CD4-positive, CD25-positive, alpha-beta regulatory T cell (primary cell): ENCODE measurements at places on chromosomes 5 and 9. TPM values are rescaled to one million over a fixed set of nuclear protein-coding genes. Genes with fewer than 3 reads are reported as not detected.
A peak's percentile ranks its signal among the peaks of the same experiment; 100 is the strongest.

The FBLL1 gene
- not detected for total RNA-seq

The CER1 gene
- total RNA-seq = not detected

The STARD4 gene
- 14.4 TPM for total RNA-seq

The SHISAL2B gene
- total RNA-seq = not detected

The NELFB gene
- total RNA-seq = 46.4 TPM

The PCDHB9 gene
- total RNA-seq = 0.07 TPM

The HSPA5 gene
- total RNA-seq = 167 TPM

The OR1B1 gene
- total RNA-seq = not detected

The YTHDC2 gene
- total RNA-seq = 56.1 TPM

The CCDC187 gene
- not detected for total RNA-seq

The LCN2 gene
- total RNA-seq = 0.94 TPM

The MTAP gene
- 22.5 TPM for total RNA-seq

GRCh38 chr9:107465467-107466451, 23.8 kb downstream of the KLF4 start:
- H3K27ac ChIP-seq = no peak overlapping the region
- H3K27me3 ChIP-seq = peaks cover 21% of the 10 kb centered on the region
- H3K4me3 ChIP-seq = no peak overlapping the region
- peaks cover 4% of the 10 kb centered on the region for H3K4me1 ChIP-seq
- no peak for DNase-seq

- H3K4me1 ChIP-seq = peaks cover 24% of the 10 kb centered on the region
- no peaks in the 10 kb centered on the region for H3K27me3 ChIP-seq
- no peak for DNase-seq
Measured at GRCh38 chr5:110053205-110053604, 363.5 kb downstream of the MAN2A1 start.

DNA sequence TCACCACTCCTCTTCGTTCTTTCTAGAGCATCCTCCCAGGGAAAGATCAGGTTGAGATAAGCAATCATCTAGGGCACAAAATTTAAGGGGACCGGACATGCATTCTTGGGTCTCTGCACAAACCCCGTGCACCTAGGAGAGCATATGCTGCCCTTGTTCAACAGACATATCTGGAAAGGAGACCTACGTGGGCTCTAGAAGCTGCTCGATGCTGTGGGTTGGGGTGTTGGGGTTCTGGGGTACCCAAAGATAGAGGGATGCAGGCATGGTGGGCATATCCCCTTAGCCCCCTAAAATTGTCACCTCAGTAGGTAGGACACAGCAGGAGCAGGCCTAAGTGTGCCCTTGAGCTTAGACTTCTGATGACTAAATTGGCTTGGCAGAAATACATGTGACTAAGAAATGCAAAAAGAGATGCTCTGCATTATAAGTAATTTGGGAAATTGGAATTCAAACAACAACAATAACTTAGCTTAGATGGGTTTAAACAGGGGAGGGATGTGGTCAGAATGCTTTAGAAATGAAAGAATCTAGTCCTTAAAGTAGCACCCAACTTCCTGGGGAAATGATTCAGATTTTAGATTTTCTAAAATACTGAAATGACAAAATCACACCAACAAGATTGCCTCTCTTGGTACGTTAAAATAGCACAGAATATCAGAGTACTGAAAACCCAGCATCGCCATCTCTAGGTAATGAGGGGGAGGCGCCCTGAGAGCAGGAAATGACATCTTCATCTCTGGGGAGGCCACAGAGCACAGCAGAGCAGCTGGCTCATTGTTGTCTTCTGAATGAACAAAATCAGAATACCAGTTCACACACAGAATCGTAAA, 172.3 kb downstream of the GNA14 start:
- DNase-seq = peak; percentile 85
- H3K27me3 ChIP-seq = no peaks in the 10 kb centered on the region
- peak overlapping the region; percentile 58 for H3K4me3 ChIP-seq
- peak overlapping the region; percentile 74 for H3K27ac ChIP-seq

GRCh38 chr9:132631280-132631679, 38.5 kb downstream of the DDX31 start:
- H3K4me3 ChIP-seq = no peak overlapping the region
- peaks cover 46% of the 10 kb centered on the region for H3K36me3 ChIP-seq
- H3K27me3 ChIP-seq = no peaks in the 10 kb centered on the region
- no peak for DNase-seq
- no peak overlapping the region for H3K27ac ChIP-seq

- H3K27ac ChIP-seq = no peak overlapping the region
- H3K4me3 ChIP-seq = no peak overlapping the region
- no peaks in the 10 kb centered on the region for H3K27me3 ChIP-seq
- no peaks in the 10 kb centered on the region for H3K36me3 ChIP-seq
- no peak for DNase-seq
- no peaks in the 10 kb centered on the region for H3K4me1 ChIP-seq
Measured at GRCh38 chr5:180467028-180467975, 26.9 kb upstream of the CNOT6 start.

DNA sequence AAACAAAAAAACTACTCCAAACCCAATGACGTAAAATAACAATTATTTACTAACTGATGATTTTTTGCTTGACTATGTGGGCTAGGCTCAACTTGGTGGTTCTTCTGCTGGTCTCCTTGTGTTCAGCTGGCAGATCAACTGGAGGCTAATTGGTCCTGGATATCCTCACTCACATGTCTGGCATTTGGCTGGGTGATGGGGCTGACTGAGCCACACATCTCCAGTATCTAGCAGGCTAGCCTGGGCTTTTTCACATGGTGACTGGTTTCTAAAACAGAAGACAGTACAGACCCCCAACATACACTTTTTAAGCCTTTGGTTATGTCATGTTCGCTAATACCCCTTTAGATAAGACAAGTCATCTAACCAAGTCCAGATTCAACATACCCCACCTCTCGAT, 104.7 kb upstream of the PRRC1 start:
- peaks cover 2% of the 10 kb centered on the region for H3K27me3 ChIP-seq
- no peaks in the 10 kb centered on the region for H3K36me3 ChIP-seq
- DNase-seq = no peak
- H3K27ac ChIP-seq = no peak overlapping the region
- no peak overlapping the region for H3K4me3 ChIP-seq

DNA sequence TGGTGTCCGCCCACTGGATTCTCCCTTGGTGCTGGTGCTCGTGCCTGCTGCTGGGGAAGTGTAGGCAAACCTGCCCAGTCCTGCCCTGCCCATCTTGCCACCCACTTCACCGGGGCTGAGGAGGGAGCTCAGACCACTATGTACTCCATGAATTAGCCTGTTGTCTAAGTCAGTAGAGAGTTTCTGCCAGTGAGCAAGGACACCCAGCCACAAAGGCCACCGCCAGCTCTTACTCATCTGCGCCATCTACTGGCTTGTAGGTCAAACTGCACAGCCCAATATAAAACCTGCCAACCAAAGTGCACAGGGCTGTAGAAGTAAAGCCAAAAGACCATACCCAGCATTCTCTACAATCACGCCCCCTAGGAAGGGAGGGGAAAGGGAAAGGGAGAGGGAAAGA, 102.3 kb downstream of the GLIS3 start:
- no peaks in the 10 kb centered on the region for H3K27me3 ChIP-seq
- H3K36me3 ChIP-seq = no peaks in the 10 kb centered on the region
- no peaks in the 10 kb centered on the region for H3K4me1 ChIP-seq
- no peak for DNase-seq
- no peak overlapping the region for H3K27ac ChIP-seq
- H3K4me3 ChIP-seq = no peak overlapping the region

- H3K27ac ChIP-seq = no peak overlapping the region
- H3K27me3 ChIP-seq = no peaks in the 10 kb centered on the region
- H3K4me3 ChIP-seq = no peak overlapping the region
- H3K36me3 ChIP-seq = no peaks in the 10 kb centered on the region
- peaks cover 13% of the 10 kb centered on the region for H3K4me1 ChIP-seq
- no peak for DNase-seq
Measured at GRCh38 chr5:151019331-151019730, 1.1 kb upstream of the GPX3 start.

- H3K4me1 ChIP-seq = no peaks in the 10 kb centered on the region
- no peaks in the 10 kb centered on the region for H3K36me3 ChIP-seq
Measured at GRCh38 chr5:175746851-175747250, 89.0 kb downstream of the HRH2 start.

- peaks cover 17% of the 10 kb centered on the region for H3K4me1 ChIP-seq
- H3K4me3 ChIP-seq = peak overlapping the region; percentile 62
- H3K27ac ChIP-seq = peak overlapping the region; percentile 72
Measured at GRCh38 chr9:37752642-37753488, 740 bp upstream of the TRMT10B start.

DNA sequence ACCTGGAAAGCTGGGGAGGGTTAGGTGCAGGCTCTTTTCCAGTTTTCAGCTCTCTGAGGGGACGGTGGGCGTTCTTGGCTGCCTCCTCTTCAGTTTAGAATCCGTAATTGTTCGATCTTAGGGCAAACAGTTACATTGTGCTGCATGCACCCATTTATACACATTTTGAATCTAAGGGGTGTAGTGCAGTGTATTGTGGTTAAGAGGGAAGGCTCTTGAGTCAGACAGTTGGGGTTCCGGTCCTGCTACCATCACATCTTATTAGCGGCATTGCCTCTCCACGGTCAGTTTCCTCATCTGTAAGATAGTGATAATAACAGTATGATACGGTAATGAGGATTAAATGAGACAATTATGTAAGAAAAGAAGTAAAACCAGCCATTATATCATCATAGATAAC, 625 bp downstream of the EXOSC2 start:
- H3K4me3 ChIP-seq = peak overlapping the region; percentile 98
- DNase-seq = no peak
- H3K27ac ChIP-seq = peak overlapping the region; percentile 74
- no peaks in the 10 kb centered on the region for H3K27me3 ChIP-seq

- H3K4me1 ChIP-seq = no peaks in the 10 kb centered on the region
- H3K36me3 ChIP-seq = peaks cover 2% of the 10 kb centered on the region
- H3K27me3 ChIP-seq = no peaks in the 10 kb centered on the region
- H3K27ac ChIP-seq = no peak overlapping the region
- no peak overlapping the region for H3K4me3 ChIP-seq
- DNase-seq = no peak
Measured at GRCh38 chr9:6873857-6874256, 116.1 kb downstream of the KDM4C start.

- H3K36me3 ChIP-seq = no peaks in the 10 kb centered on the region
- no peak overlapping the region for H3K27ac ChIP-seq
- H3K4me3 ChIP-seq = no peak overlapping the region
- DNase-seq = no peak
Measured at GRCh38 chr5:61732796-61733195, 400.7 kb downstream of the ZSWIM6 start.

DNA sequence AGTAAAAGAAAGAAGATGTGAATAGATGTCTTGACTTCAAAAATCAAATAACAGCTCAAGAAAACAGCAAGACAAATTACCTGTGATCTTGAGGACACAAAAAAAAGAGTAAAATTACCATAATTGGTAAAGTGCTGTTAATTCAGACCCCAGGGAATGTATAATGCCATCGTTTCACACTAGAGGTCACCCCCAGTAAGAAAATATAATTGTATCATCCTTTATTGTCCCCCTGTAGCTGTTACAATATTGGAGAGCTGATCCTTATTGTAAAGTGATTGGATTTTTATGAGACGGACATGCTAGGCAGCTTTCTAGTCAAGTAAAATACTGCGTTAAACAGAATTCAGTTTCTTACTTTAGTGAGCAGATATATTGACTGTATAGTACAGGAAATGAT, 377.0 kb downstream of the TLE1 start:
- no peaks in the 10 kb centered on the region for H3K36me3 ChIP-seq
- no peaks in the 10 kb centered on the region for H3K27me3 ChIP-seq
- no peak overlapping the region for H3K27ac ChIP-seq
- H3K4me1 ChIP-seq = no peaks in the 10 kb centered on the region
- DNase-seq = no peak

DNA sequence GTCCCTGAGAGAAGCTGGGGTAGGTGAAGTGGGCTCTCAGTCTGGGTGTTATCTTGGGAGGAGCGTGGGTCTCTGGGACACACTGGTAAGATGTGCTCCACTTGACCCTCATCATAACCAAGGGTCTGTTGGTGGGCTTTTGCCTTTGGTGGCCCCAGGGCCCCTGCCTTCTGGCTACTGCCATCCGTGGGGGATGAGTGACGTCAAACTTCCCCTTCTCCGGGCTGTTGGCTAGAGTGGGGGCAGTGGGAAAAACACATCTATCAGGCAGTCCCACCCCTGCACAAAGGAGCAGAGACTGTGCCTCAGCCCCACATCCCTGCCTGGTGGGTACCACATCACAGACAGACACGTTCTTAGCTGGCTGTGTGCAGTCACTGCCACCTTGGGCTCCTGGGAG, 35.1 kb downstream of the GADD45G start:
- no peaks in the 10 kb centered on the region for H3K36me3 ChIP-seq
- H3K4me1 ChIP-seq = no peaks in the 10 kb centered on the region
- DNase-seq = no peak

GRCh38 chr9:110820381-110820780, 151.8 kb downstream of the MUSK start:
- H3K4me3 ChIP-seq = no peak overlapping the region
- DNase-seq = no peak
- H3K27me3 ChIP-seq = no peaks in the 10 kb centered on the region

GRCh38 chr9:122949696-122950095, 8.9 kb downstream of the RABGAP1 start:
- peaks cover 6% of the 10 kb centered on the region for H3K4me1 ChIP-seq
- no peak for DNase-seq
- no peak overlapping the region for H3K4me3 ChIP-seq
- H3K27me3 ChIP-seq = no peaks in the 10 kb centered on the region

- H3K36me3 ChIP-seq = no peaks in the 10 kb centered on the region
- H3K4me1 ChIP-seq = no peaks in the 10 kb centered on the region
- peaks cover 2% of the 10 kb centered on the region for H3K27me3 ChIP-seq
- no peak overlapping the region for H3K4me3 ChIP-seq
Measured at GRCh38 chr9:34559624-34560455, 29.7 kb downstream of the CNTFR start.

GRCh38 chr9:23309800-23310199, 516.2 kb downstream of the ELAVL2 start:
- H3K4me3 ChIP-seq = no peak overlapping the region
- H3K36me3 ChIP-seq = no peaks in the 10 kb centered on the region
- no peak overlapping the region for H3K27ac ChIP-seq
- DNase-seq = no peak

GRCh38 chr9:117551171-117551570, 136.3 kb upstream of the ASTN2 start:
- no peak for DNase-seq
- no peak overlapping the region for H3K27ac ChIP-seq
- H3K4me3 ChIP-seq = no peak overlapping the region
- no peaks in the 10 kb centered on the region for H3K4me1 ChIP-seq
- no peaks in the 10 kb centered on the region for H3K27me3 ChIP-seq
- H3K36me3 ChIP-seq = no peaks in the 10 kb centered on the region

- no peaks in the 10 kb centered on the region for H3K36me3 ChIP-seq
- no peak overlapping the region for H3K27ac ChIP-seq
- H3K27me3 ChIP-seq = peaks cover 18% of the 10 kb centered on the region
- H3K4me1 ChIP-seq = no peaks in the 10 kb centered on the region
Measured at GRCh38 chr5:159965031-159965837, 43.7 kb upstream of the TTC1 start.

DNA sequence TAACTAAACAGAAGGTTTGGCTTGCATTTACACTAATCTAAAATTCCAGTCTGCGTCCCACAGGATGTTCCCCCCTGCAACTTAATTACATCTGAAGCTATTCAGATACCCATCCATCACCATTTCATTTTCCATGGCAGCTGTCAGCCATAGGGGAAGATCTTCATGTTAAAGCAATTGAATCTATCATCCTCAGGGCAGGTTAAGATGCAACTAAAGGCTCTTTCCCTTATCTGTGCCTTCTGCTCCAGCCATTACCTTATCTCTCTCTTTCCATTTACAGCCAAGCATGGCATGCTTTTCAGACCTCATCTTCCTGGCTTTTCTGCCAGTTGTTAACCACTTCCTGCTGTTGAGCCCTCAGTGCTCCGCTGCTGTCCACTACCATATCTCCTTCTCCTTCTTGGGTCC, 15.8 kb upstream of the HACD4 start:
- no peaks in the 10 kb centered on the region for H3K36me3 ChIP-seq
- no peak overlapping the region for H3K4me3 ChIP-seq
- no peaks in the 10 kb centered on the region for H3K4me1 ChIP-seq
- H3K27me3 ChIP-seq = no peaks in the 10 kb centered on the region
- H3K27ac ChIP-seq = no peak overlapping the region
